ENCODE measurements at places on chromosomes 6 and 20. TPM values are rescaled to one million over a fixed set of nuclear protein-coding genes. Genes with fewer than 3 reads are reported as not detected.

DNA sequence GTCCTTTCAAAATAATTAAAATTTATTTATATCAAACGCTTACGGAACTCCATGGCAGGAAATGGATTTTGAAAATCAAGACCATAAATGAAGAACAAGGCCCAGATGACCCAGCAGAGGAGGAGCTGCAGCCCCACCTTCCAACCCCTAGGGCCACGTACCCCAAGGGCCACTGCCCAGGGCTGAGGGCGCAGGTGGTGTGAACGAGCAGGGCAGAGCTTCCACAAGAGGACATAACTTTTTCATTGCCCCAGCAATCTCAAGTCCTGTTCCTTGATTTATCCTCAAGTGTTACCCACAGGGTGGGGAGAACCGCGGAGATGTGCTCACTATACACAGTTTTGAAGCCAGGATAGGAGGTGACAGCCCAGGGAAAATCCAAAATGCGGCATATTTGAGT lies 42.8 kb downstream of the PSMG4 start:
- DNase-seq = no peak

DNA sequence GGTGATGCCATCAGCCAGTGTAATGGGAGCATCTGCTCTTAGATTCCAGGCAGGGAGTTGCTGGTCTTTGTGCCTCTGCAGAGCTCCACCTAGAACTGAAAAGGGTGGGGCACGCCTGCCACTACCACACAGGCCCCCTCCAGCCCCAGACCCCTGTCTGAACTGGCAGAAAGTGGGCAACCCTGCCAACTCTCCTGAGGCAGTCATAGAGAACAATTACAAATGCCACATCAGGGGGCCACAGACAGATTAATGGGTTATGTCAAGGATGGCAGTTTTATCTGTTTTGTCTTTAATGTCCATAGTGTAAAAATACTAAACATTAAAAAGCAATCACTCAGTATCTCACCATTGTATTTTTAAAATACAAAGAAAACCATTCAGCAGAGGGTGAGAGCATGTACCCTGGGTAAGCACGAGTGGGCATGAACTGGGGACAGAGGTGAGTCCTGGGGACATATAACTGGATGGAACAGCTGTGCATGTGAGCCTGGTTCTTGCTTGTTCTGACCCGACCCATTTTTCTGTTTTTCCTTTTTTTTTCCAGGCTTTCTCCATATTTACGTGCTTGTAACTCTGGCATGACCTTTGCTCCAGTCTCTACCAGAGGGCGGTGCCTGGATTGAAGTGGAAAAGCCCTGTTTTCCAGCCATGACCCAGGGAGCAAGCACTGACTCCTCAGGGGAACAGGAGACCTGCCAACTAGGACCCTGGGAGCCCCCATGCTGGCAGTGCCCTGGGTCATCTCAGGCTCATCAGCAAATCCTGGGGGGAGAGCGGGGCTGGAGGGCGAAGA lies 8.2 kb downstream of the TRAF3IP2 start:
- DNase-seq = peak; percentile 46

DNA sequence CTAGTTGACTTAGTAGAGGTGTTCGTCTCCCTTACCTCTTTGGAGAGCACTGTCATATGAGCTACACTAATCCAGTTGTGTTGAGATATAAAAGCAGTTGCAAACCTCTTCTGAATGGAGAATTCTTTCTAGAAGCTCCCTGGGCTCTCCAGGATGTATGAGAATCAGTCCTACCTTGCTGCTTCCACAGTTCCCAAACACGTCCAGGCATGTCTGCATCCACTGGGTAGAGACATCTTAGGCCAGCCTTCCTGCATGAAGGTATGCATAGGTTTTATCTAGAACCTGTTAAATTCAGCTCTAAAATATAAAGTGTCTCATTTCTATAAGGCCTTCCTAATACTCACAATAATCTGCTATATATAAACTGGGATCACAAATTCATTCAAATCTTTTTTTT lies 297.7 kb downstream of the CDC5L start:
- DNase-seq = no peak

GRCh38 chr6:117417851-117418250 lies 7.9 kb downstream of the ROS1 start:
- no peak for DNase-seq

DNA sequence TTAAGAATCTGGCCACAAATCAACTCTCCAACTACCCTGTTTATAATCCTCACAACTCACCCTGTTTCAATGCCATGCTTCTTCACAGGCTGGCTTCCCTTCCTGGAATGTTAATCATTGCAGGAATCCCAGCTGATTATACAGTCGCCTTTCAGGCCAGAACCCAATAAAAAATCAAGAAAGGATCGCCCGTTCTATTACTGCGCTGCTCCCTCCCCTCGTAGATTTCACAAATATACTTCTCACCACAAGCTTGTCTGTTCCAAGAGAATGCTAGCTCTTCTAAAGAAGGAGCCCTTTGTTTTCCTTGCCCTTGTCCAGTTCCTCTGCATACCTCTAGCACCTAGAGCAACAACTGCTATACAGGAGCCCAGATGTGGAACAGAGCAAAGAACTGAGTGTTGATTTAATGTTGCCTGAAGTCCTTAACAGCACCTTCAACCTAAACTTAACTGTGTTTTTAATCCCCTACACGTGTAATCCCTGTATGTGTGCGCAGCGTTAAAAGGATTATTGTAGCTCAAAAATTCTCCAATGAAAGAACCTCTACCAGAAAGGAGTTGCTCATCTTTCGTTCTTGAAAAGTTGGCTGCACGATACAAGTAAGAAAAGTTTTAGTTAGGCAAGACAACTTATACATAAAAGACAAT lies 988 bp downstream of the ECHDC1 start:
- no peak for DNase-seq

DNA sequence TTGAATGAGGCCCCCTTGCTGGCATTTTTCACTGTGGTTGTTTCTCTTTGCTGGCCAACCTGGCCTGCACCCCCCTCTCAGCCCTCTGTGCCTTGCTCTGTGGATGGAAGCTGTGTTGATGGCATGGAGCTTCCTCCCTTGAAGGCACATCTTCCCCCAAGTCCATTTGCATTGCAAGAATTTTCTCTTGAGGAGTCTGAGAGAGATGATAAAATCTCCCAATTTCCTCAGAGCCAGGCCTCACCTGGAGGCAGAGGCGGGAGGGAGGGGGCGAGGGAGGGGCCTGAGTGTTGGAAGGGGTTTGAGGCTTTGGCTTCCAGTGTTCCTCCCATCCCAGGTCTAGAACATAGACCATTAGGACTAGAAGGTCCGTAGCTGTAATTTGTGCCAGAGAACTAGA lies 175.1 kb downstream of the SCP2D1 start:
- no peak for DNase-seq

GRCh38 chr6:168686831-168687730 lies 246.1 kb downstream of the SMOC2 start:
- DNase-seq = no peak

DNA sequence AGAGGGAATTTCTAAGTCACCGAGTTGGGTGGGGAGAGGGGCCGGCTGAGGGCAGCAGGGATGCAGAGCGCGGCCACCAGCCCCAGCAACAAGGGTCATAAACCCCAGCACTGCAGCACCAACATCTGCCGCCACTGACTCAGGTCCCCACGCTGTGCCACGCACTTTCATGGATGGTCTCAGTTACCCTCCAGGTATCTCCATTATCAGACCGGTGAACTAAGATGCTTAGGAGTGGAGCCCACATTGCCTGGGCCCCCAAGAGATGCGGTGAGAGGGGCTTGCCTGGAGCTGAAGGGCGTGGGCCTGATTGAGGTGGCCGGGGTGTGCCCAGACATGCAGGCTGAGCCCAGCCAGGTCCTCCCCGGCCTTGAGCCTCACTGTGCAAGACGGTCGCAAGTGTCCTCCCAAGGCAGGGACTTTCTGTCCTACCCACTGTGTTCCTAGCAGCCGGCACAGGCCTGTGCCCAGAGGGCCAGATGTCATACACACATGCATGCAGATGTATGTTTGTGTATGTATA lies 19.3 kb downstream of the RBM38 start:
- peak; percentile 15 for DNase-seq

The SMLR1 gene
- total RNA-seq = not detected

- DNase-seq = no peak
Observed at GRCh38 chr6:11208267-11208666, 24.2 kb downstream of the NEDD9 start.

The DLK2 gene
- total RNA-seq = 1.2 TPM

GRCh38 chr6:80276861-80277260 lies 170.4 kb downstream of the BCKDHB start:
- DNase-seq = no peak

The NKX2-4 gene
- total RNA-seq = not detected

The PLCB4 gene
- 29.1 TPM for total RNA-seq

DNA sequence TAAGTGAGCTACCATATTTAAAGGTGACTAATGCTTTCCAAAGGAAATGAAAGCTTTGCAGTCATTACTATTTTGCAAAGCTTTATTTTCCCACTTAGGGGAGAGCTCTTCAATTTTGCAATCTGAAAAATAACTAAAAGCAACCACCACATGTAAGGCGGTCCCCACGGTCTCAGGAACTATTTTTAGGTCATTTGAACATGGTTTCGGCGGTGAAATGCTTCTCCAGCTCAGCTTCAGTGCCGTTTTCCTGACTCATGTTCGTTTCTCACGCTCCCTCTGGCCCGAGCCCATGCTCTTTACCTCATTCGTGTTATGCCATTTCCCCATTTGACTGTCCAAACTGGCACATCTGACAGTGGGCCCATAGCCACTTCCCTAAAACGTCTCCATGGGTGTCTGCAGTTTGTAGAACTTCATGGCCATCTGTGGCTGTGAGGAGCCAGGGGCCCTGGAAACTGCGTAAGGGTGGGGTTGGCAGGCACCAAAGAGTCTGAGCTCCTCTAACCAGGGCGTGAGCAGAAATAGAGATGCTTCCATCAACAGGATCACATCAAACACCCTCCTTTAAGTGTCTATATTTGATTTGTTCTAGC lies 46.5 kb downstream of the ADTRP start:
- DNase-seq = peak; percentile 64

GRCh38 chr20:50405235-50405914 lies 104.8 kb upstream of the PTPN1 start:
- DNase-seq = peak; percentile 28

GRCh38 chr6:168866534-168866933 lies 387.1 kb downstream of the THBS2 start:
- DNase-seq = no peak

DNA sequence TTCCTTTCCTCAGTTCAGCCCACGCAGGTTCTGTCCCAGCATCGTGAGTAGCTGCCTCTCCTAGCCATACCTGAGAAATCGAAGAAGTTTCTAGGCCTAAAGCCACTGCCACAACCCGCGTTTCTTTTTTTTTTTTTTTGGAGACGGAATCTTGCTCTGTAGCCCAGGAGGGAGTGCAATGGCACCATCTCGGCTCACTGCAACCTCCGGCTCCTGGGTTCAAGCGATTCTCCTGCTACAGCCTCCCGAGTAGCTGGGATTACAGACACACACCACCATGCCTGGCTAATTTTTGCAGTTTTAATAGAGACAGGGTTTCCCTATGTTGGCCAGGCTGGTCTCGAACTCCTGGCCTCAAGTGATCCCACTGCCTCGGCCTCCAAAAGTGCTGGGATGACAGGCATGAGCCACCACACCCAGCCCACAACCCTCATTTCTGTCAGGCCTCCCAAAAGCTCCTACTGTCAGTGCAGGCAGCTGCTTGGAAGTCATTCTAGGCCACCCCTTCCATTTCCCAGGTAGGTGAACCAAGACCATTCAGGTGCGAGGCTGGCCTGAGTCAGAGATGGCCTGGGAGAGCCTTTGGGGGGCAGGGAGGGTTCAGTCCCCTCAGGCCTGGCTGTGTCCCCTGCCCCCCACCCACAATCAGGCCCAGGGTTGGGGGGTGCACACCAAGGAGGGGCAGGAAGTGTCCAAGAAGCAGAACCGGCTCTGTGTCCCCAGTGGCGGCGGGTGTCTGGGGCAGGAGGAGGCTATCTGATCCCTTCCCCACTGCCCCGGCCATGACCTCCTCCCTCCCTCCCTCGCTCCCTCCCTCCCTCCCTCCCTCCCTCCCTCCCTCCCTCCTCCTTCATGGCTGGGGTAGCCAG lies 47.2 kb downstream of the NOL4L start:
- peak; percentile 2 for DNase-seq

- no peak for DNase-seq
Observed at GRCh38 chr20:59323731-59324130, 23.3 kb downstream of the EDN3 start.

GRCh38 chr6:14231071-14231483 lies 113.5 kb downstream of the CD83 start:
- no peak for DNase-seq

- no peak for DNase-seq
Observed at GRCh38 chr20:39830903-39831302, 858.1 kb downstream of the MAFB start.

GRCh38 chr20:63772781-63773518 lies 33.4 kb downstream of the SLC2A4RG start:
- peak; percentile 59 for DNase-seq
